ENCODE measurements at places on chromosomes 5 and 9.

DNA sequence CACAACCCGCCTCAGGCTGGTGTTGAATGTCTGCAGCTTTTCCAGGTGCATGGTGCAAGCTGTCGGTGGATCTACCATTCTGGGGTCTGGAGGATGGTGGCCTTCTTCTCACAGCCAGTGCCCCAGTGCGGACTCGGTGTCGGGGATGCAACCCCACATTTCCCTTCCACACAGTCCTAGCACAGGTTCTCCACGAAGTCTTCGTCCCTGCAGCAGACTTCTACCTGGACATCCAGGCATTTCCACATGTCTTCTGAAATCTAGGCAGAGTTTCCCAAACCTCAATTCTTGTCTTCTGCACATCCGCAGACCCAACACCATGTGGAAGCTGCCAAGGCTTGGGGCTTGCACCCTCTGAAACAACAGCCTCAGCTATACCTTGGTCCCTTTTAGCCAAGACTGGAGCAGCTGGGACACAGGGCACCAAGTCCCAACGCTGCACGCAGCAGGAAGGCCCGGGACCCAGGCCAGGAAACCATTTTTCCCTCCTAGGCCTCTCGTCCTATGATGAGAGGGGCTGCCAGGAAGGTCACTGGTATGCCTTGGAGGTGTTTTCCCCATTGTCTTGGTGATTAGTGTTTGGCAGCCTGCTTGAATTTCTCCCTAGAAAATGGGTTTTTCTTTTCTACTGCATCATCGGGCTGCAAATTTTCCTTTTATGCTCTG is 18.2 kb downstream of the PSIP1 start:
- DNase-seq: no peak

- no peak for DNase-seq
These were observed 584.3 kb downstream of the CAAP1 start for GRCh38 chr9:26308328-26308727.

- no peak for DNase-seq
These were observed 84.6 kb downstream of the CEMIP2 start for GRCh38 chr9:71683598-71684235.

DNA sequence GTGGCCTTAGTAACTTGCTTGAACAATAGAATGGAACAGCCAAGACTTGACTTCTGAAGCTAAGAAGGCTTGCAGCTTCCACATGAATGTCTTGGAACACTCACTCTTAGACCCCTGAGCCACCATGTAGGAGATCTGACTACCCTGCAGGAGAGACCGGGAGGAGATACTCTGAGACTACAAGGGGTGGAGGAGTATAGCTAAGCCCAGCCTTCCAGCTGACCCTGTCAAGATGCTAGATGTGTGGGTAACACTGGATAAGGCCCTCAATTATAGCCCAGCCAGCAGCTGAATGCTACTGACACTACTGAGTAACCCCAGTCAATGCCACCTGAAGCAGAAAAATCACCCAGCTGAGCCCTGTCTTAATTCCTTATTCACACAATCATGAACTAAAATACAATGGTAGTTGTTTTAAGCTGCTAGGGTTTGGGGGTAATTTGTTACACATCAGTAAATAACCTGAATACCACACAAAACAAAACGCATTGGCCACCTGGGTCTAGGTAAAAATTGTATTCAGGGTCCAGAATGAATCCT is 180.9 kb downstream of the FSTL4 start:
- DNase-seq: no peak

DNA sequence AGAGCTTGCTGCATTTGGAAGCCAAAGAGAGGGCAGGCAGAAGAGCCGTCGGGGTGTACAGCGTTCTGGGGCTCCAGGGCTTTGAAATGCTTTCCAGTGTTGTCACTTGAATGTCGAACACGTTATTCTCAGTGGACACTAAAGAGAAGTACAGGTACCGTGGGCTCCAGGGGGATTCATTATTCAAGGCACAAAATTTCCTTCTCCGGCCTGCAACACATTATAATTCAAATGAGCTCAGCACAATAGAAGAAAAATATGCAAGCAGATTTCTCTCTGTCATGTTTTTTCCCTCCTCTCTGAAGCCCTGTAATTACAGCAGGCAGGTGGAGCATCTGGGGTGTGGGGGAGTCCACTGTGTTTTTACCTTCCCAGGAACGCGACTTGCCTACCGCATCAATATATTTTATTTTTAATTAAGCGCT is 293.1 kb downstream of the ZSWIM6 start:
- DNase-seq: no peak

DNA sequence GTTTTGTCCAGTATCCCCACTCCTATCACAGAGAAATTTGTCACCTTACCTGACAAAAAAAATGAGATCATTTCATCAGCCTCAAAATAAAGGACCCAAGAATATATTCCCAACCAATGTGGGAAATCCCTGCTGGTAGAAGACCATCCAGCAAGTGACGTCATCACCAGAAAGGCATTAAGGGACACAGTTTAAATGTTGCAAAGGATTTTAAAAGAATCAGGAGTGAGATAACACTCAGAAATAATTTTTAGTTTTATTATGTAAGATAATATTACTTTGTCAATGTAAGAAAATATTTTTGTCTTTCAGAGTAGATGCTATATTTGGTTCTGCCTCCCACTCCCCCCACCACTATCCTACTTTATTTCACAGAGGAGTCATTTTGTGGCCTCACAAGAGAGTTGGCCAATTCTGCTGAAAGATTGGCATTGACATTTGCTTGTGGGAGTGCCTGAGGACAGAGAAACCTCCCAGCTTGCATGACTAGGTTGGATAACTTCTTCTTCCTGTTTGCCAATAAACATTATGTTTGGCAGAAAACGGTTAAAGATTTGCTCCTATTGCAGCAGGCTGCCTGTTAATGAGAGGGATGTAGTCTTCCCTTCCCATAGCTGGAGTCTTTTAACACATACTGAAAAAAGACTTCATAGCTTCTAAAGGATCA is 288.6 kb upstream of the DAB2 start:
- DNase-seq: no peak

DNA sequence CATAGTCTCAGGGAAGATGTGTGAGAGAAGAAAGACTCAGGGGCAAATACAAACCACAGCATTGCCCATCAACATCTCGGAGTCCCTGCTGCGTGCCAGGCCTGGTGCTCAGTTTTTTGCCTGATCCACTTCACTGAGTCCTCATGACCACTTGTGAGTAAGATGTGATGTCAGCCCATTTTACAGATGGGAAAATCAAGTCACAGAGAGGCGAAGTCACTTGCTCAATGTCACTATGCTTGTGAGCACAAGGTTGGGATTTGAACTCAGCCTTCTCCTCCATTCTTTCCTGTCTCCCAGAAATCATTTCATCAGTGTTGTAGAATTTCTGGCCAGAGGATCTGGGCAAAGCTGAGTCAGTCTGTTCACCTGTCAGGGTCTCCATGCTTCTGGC is 34.6 kb upstream of the PSD2 start:
- DNase-seq: no peak

DNA sequence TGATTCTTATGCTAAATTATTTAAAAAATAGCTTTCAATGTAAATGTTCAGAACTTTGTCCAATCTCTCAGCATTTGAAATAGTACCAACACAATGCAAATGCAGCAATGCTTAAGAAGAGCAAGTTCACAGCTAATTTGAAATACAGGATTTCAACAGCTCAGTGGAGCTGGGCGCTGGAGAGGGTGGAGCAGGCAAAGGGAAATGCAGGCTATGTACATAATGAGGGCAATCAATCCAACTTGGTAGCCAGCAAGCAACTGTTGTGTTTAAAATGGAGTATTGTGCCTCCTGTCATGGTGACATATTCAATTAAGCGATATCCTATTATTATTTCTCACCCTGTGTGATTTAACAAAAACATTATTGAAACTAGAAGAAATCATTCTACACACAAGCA is 568.8 kb downstream of the PSAT1 start:
- DNase-seq: no peak

DNA sequence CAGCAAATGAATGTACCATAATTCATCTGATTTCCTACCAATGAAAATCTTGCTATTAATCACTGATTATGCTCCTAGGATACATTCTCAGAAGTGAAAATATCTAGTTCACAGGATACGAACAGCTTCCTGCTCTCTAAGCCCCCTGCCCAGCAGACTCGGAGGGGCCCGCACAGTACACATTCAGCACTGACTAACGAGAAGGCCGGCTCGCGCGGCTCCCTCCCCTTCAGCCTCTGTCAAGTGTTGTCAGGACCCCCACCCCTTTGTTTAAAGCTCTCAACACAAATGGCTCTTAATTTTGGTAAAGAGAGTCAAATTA is 82.0 kb downstream of the PRRT1B start:
- DNase-seq: no peak

DNA sequence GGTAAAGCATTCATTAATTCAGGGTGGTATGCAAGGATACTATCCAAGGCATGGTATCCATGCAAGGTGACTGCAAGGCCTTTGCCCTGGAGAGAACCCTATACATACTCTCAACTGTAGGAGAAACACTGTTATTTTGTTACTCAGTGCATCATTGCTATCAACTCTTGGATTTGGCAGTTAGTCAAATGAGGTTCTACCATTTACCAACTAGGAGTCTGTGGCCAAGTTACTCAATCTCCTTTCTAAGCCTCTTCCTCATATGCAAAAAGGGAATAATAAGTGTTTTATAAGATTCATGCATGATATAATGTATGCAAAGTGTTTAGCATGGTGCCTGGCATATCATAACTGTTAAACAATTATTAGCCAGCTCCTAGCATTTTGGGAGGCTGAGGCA is 4.0 kb downstream of the PCDHGC3 start:
- DNase-seq: no peak

- no peak for DNase-seq
These were observed 897 bp downstream of the AHRR start for GRCh38 chr5:322281-322941.

GRCh38 chr5:149878371-149878770 is 66.2 kb downstream of the PDE6A start:
- DNase-seq: no peak

GRCh38 chr5:21209409-21209808 is 1221.4 kb upstream of the CDH18 start:
- DNase-seq: no peak

GRCh38 chr9:92455217-92455616 is 27.1 kb downstream of the ASPN start:
- DNase-seq: no peak

DNA sequence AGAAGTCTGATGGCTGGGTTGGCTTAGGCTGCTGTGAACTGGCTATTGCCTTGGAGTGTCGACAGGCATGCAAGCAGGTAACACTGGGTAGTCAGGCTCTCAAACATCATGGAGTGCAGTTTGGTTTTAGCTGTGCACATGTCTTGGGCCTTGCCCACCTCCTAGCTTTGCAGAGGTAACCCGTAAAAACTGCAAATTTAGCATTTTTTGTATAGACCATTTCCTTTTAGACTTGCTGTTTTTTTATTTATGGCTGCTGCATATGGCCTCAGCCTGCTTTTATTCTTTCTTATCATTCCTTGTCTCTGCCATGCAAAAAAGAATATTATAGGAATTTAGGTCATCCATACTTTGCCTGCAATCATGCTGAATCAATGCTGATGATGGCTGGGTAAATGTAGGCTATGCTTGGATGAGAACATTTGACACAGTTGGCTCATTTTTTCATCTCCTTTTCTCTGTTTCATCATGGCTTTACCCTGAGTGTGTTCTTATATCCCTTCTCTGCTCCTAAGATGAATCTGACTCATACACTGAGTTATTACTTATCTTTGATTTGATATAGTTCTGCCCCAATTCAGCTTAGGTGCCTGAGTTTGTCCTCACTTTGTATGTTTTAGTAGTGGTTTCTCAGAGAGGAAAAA is 27.2 kb downstream of the RECK start:
- no peak for DNase-seq

- no peak for DNase-seq
These were observed 8.0 kb downstream of the KLF9 start for GRCh38 chr9:70406434-70406862.

DNA sequence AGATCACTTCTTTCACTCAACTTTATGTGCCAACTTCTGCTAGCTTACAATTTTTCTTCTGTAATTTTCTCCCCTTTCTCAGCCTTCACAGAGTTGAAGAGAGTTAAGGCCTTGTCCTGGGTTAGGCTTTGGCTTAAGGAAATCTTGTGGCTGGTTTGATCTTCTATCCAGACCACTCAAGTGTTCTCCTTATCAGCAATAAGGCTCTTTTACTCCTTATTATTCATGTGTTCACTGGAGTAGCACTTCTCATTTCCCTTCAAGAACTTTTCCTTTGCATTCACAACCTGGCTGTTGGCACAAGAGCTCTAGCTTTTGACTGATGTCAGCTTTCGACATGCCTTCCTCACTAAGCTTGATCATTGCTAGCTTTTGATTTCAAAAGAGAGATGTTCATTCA is 86.9 kb upstream of the ALDH1B1 start:
- no peak for DNase-seq

- no peak for DNase-seq
These were observed 49.0 kb upstream of the RIC1 start for GRCh38 chr9:5579881-5580280.

GRCh38 chr5:72451741-72452505 is 55.3 kb downstream of the ZNF366 start:
- DNase-seq: no peak

DNA sequence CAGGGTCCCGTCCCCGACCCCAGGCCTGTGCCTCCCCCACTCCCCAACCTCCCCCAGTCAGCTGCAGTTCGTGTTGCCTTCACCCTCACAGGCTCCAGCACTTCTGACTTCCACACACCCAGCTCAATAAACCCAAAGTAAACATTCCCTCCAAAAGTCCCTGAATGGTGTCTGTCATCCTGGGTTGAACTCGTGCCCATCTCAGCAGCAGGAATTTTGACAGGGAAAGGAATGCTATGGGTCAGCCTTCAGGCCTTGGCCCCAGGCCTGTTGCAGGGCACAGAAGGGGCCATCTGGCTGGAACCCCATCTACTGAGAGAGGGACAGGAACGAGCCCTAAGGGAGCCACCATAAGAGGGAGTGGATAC is 29.6 kb upstream of the CNOT6 start:
- no peak for DNase-seq

GRCh38 chr5:33692980-33693379 is 198.8 kb downstream of the ADAMTS12 start:
- DNase-seq: no peak

- no peak for DNase-seq
These were observed 156.1 kb upstream of the GHR start for GRCh38 chr5:42267091-42267490.

- no peak for DNase-seq
These were observed 80.5 kb upstream of the PPP1R26 start for GRCh38 chr9:135399000-135399649.

- no peak for DNase-seq
These were observed 25.9 kb downstream of the SUSD1 start for GRCh38 chr9:112149211-112149610.

- no peak for DNase-seq
These were observed 124.7 kb downstream of the PAPPA start for GRCh38 chr9:116278326-116278725.
